AG10803 (cell line): ENCODE measurements at places on chromosomes 2 and 18.

DNA sequence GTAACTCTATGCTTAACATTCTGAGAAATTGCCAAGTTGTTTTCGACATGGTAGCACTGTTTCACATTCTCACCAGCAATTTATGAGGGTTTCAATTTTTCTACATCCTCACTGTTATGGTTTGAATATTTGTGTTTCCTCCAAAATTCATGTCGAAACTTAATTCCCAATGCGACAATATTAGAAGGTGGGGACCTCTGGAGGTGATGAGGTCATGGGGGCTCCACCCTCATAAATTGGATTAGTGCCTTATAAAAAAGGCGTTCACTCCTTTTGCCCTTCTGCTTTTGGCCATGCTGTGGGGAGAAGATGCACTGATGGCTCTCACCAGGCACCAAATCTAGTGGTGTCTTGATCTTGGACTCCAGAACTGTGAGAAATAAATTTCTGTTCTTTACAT lies 110.3 kb downstream of the HRH4 start:
- DNase-seq = no peak

DNA sequence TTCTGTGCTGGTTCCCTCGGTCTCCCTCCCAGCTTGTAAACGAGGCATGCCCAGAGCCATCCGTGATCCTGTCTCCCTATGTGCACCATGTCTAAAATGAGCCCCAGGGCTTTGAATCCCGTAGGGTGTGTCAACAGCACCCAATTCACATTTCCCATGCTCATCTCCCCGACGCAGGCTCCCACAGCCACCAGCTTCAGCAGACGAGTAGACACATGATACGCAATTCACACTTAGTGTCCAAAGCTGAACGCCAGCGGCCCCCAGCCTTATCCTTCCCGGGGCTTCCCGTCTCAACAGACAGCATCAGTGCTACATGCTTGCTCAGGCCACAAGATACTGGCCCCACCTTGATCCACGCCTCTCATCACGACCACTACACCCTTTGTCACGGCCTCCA lies 88.1 kb downstream of the EIPR1 start:
- no peak for DNase-seq

DNA sequence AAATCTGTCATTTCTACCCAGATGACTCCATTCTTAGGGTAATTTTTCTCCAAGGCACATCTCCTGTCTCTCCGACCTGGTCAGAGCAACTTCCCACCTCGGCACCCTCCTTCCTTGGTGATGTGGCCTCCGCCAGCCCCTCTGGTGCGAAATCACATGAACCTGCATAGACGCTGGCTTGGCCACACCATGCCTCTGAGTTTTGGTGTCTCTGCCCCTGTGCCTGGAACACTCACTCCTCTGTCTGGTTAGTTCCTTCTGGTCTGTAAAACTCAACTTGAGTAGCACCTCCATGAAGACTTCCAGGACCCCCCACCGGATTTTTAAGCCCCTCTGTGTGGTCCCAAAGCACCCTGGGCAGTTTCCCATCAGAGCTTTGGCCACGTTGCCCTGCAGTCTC lies 83.2 kb upstream of the OTOS start:
- no peak for DNase-seq

DNA sequence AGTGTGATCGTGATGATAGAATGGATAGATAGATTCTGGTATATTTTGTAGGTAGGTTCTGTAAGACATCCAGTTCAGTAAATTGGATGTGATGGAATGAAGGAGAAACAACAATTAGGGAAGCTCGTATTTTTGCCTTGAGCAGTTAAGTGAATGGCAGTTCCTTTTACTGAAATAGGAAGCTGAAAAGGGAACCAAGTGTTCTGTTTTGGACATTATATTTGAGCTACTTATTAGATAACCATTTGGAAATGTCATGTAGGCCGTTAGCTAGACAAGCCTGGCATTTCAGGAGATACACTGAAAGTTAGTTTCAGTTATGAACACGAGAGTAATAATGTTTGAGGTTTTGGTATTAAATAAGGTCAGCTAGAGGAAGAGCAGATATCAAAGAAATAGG lies 41.5 kb downstream of the MARCHF7 start:
- DNase-seq = no peak

DNA sequence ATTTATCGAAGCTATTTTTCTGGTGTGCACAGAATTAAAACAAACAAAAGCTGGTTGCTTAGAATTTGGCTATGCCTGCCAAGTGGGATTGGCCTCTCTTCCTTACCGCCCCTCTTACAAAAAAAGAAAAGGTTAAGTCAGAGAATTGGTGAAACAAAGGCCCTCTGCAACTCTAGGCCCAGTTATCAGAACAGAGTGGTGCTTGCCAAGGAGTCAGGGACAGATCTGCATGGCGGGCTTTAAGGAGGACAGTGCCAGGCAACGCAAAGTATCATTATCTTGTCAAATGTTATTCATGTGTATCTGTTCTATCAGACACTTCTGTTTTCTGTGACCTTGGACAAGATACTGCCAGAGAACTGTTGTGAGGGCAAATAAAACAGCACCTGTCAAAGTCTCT lies 78.3 kb downstream of the TGIF1 start:
- no peak for DNase-seq

GRCh38 chr18:23229472-23229871 lies 94.2 kb downstream of the CABLES1 start:
- peak; percentile 79 for DNase-seq

DNA sequence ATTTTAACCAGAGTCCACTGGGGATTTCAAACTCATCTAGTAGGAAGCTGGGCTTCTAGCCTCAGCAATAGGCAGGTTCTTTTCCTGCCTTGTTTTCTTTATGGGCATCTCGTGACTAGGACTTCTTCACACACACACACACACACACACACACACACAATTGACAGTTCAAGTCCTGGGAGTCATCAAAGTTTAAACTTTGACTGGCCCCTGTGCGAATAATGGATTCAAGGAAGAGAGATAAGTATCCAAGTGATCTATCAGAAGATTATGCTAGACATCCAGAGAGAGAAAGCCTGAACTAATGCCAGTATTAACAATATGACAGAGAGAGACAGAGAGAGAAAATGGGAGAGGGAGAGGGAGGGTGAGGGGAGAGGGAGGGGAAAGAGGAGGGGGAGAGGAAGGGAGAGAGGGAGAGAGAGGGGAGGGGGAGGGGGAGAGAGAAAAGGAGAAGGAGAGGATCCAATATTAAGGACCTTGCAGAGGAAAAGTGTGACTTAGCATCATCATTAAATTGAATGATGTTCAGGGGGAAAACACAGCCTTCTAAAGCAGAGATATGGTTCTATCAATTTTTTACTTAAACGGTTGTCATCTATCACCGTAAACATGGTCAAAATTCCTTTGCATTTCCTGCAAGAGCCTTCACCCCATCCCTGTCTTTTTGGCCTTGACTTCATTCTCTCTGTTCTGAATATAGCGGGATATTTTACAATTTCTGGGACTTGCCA lies 327.6 kb upstream of the ZEB2 start:
- DNase-seq = no peak

DNA sequence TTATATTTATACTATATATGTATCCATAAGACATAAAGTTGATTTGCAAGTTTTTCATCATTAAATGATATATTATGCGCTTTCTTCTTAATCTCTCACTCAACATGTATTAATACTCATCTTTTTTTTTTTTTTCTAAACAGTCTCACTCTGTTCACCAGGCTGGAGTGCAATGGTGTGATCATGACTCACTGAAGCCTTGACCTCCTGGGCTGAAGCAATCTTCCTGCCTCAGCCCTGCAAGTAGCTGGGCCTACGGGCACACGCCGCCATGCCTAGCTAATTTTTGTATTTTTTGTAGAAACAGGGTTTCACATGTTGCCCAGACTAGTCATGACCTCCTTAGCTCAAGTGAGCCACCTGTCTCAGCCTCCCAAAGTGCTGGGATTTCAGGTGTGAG lies 51.4 kb upstream of the MAP4K3 start:
- peak; percentile 84 for DNase-seq

GRCh38 chr2:219278655-219279150 lies 463 bp upstream of the DNAJB2 start:
- no peak for DNase-seq

DNA sequence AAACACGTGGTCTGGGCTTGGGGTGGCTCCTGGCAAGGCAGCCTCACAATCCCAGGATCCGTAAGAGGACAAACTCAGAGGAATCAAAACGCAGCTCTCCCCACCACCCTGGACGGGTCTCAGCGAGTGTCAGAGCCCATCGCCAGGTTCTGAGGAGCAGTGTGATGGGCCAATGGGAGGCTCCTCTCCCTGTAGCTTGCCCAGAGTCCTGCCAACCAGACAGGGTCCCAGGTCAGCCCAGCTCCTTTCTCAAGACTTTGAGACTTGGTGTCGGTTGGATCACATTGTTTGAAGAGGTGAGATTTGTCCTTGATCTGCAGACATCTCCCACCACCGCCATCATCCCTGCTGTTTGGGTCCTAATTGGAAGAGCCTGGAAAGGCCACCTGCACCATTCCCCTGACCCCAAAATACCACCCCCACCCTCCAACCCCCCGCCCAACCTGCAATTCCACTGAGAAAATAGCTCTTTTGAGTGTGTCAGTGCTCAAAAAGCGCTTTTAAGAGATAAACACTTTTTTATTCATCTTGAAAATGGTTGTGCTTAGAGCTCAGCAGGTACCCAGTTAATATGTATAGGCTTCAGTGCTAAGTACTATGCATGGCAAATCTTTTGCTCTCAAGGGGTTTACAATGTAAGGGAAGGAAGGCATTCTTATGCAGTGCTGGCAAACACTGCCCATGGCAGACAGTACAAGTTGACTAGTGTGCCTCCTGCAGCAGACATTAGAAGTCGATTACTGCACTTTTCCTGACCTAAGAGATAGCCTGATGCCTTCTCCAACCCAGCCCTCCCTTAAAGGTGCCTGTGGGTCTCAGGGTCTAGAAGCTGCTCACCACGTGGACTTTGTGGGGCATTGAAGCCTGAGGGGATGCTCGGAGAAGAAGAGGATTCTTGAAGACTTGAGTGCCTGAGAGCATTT lies 50.6 kb downstream of the GLI2 start:
- no peak for DNase-seq

DNA sequence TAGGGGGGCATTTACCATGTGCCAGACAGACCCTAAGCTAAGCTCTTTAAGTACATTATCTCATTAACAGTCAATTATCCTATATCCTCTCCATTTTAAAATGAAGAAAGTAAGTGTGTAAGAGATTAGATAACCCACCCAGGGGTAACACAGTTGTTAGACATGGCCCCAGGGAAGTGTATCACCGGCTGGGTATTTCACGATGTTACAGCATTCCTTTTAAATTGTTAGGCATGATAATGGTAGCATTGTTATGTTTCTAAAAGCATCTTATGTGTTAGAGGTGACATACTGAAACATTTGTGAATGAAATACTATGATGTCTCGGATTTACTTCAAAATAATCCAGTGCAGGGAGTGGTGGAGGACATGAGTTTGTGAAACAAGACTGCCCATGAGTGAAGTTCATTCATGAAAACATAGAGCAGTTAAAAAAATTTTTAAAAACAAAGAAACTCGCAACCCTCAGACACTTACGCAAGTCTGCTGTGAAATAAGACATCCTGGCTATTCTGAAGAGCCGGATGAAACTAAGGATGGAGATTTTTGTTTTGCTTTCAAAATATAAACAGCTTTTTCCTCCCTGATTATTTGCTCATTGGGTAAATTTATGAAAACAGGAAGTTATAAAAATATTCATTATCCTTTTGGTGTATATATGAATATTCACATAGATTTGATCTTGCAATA lies 54.9 kb downstream of the IL1RL2 start:
- no peak for DNase-seq

DNA sequence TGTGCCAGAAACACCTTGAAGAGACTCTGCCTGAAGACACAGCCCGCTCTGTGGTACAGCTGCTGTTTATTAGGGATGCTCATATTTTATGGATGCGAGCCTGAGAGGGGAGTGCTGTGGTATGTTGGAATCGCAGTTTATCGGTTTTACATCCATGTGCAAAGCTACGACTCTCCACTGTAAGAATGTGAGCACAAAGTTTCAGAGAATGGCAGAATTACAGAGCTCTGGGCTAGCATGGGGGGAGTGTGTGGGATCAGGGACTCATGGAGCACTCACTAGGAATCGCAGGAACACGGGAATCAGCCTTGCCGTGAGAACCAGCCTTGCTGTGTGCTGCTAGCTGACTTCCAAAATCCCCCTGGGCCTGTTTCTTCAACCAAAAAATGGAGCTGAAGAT lies 199.9 kb downstream of the RNF144A start:
- no peak for DNase-seq

- DNase-seq = no peak
Observed at GRCh38 chr18:43589611-43590151, 312.4 kb upstream of the SYT4 start.

DNA sequence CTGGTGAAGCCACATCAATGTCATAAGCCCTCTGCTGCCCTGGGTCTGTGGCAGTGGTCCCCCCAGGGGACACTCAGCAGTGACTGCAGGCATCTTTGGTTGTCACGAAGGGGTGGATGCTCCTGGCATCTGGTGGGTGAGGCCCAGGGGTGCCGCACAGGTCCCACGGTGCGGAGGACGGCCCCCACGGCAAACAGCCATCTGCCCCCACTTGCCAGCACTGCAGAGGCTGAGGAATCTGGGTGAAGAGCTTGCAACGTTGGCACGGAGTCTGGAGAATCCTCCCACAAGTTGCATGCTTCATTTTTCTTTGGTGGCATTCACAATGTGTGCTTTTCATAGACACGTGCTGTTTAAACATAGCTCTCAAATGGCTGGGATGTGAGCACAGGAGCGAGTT lies 105.1 kb upstream of the PXDN start:
- no peak for DNase-seq

DNA sequence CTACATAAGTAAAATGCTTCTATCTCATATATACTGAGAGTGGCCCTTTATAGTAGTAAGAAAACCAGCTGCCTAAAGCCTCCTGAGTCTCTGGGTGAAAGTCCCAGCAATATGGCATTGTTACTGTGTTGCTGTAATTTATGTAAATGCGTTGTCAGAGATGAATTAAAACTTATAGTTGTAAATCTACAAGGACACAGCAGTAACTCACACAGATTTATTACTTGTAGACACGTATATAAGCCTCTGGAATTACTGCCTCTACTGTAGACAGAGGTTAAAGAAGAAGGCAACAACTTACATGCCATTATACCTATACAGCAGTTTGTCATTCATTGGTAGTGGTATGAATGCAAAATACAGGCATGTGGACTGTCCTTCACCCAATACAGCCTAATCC lies 169.1 kb upstream of the BOD1L2 start:
- DNase-seq = no peak
